Heart right ventricle (tissue), 16 donors: ENCODE measurements at places on chromosomes 12 and 14.

GRCh38 chr14:73364559-73364958 lies 93.8 kb downstream of the NUMB start:
- no peak for DNase-seq

DNA sequence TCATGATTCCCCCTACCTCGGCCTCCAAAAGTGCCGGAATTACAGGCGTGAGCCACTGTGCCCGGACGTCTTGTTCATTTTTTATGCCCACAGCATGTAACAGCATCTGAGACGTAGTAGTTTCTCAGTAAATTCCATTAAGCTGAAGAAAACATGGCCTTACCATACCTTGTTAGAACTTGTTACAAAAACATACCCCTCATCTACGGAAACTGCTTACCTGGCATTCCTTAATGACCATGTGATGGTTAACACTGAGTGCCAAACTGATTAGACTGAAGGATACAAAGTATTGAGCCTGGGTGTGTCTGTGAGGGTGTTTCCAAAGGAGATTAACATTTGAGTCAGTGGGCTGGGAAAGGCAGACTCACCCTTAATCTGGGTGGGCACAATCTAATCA lies 186.8 kb downstream of the CEP128 start:
- no peak for DNase-seq

GRCh38 chr14:38873941-38874612 lies 229.0 kb downstream of the SEC23A start:
- no peak for DNase-seq

GRCh38 chr12:115973066-115973465 lies 304.4 kb downstream of the MED13L start:
- DNase-seq: no peak
